ENCODE measurements at places on chromosomes 5 and 9.

DNA sequence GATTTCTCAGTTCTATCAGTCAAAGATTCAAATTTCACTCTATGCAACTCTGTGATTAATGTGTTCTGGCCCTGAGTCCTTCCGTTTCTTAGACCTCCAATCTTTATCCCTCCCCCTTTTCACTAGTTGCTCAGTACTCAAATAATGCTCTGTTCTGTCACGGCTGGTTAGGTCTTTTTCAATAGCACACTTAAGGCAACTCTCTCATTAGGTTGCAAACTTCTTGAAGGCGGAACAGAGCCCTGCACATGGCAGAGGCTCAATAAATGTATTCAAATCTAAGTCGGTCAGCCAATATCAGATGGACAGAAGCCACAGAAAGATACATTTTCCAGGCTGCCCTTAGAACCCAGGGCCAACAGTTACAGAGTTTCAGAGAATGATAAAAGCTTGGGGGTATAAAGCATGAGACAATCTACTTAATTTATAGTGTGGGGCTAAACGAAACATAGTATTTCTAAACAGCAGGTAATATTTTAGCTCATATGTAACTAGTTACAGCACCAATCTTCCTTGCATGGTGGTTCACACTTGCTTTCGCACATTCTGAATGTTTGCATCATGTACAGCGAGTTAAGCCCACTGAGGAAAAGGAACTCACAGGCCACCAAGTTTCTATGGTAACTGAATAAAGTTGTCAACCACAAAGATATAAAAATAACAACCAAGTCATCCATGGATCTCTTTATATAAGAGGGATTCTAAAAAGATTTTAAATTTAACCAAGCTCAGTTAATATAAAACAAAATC lies 67.1 kb upstream of the GOLPH3 start:
- no peak for DNase-seq

DNA sequence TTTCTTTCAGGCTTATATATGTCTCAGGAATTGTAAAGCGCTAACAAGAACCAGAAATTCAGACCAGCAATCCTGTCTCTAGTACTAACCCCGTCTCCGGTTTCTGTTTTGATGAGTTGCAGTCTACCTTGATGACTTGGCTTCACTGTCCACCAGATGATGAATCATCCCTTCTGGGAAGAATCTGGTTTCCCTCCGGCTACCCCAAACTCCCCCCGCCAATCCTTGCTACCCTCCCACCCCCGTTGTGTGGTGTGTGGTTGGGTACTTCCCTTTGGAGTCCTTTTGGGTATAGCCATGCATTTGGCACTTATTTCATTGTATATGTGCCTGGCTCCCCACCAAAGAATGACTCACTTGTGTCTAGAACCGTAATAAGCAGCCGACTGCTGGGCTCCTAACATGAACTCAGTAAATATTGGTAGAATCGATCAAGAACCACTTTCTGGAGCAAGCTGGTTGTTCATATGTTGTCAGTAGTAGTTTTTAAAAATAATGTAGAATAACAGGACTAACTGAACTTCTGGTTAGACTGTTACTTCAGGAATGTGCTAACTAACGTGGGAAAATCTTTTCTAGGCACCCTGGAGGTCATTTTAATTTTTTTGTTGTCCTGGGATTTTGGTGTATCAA lies 8.3 kb upstream of the TGFBI start:
- peak; percentile 95 for DNase-seq

DNA sequence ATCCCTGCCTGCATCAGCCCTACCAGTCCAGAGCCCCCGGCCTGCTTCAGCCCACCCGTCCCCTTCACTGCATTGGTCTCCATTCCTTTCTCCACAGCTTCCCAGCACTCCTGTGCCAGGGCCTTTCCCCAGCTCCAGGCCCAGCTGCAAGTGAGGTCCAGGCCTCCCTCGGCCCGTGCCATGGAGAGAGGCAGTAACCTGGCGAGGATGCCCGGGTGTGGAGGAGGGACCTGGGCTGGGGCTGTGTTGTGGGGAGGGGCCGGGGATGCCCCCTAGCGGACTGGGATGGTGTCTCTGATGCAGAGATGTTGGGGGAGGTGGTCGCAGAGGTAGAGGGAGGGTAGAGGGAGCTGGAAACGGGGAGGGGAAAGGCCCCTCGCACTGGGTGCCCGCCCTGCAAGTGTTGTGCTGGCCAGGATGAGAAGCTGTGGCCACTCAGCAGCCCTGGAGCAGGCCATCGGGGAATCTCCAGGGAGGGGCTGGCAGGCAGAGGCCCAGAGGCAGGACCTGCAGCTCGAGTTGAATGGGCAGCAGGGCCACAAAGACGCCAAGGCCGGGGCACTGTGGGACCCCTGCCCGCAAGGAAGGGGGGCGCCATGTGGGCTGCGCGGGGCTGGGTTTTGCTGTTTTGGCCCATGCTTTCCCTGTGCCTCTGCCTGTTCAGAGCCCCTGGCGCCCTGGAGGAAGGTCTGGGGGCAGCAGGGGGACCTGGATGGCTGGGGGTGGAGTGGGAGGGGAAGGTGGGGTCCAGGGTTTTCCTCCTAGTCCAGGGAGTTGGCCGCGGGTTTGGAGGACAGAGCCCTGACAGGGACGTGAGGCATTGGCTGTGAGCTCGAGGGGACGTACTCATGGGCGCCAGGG lies 26.0 kb upstream of the NKD2 start:
- peak; percentile 65 for DNase-seq

DNA sequence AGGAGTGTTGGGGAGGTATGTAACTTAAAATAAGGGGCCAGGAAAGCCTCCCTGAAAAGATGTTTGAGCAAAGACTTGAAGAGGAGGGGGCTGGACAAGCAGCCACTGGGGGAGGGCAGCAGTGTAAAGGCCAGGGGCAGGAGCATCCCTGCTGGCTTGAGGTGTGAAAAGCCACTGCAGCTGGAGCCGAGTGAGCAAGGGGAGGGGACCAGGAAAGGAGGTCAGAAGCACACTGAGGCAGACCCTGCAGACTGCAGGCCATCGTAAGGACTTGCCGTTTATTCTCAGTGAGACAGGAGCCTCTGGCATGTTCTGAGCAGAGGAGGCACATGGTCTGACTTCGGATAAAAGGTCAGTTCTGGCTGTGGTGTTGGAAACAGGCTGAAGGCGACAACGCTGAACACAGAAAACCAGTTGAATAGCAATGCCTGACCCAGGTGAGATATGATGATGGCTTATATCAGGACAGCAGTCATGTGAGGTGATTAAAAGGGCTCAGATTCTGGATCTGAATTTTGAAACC lies 10.2 kb upstream of the ERGIC1 start:
- no peak for DNase-seq

DNA sequence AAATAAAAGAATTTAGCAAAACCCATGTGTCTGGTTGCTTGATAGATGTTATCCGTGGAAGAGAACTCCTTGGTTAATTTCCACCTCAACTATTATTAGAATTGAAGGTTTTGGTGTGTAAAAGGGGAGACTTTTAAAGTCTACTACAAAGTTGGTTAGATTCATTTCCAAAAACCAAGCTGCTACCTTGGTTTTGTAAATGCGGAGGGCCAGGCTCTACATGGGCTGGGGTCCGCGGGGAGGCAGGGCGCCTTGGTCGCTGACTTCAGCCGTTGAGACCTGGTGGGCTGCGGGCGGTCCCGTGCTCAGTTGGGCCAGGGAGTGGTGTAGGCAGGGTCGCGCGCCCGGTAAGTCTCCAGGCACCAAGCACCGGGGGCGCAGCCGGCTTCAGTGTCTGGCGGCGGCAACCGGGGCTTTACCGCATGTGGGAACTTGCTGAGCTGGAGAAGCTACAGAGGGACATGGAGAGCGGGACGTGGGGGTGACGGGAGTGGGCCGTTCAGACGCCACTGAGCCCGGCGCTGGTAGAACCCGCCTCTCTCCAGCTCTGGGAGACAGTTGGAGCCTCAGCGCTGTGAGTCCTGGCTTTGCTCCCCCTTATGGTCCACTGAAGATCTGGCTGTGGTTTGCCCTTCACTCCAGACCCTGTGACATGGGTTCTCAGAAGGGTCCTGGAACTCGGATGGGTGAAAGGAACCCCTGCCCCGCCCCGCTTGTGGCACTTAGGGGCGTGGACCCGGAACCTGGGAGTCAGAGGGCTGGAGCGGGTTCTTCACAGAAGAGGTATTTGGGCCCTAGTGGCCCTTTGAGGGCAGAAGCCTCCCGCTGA lies 11.8 kb downstream of the NR2F1 start:
- DNase-seq = no peak

- no peak for DNase-seq
Observed at GRCh38 chr5:128195316-128195715, 111.8 kb downstream of the SLC12A2 start.

GRCh38 chr5:13249854-13250253 lies 694.6 kb downstream of the DNAH5 start:
- DNase-seq = no peak

DNA sequence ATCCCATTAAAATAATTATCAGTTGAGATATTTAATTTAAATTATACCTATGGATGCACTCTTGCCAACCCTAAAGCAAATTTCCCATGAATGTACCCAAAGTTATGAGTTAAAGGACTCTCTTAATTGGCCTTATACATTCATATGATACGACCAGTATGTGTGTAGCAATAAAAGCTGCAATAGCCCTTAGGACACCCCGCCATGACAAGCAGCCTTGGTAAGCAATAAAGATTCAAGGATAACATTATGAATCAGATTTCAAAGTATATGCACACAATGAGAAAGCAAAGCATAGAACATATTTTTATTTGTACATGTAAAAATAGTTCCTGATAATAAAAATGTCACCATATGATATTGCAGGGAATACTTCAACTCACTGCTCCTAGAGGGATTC lies 1699.3 kb upstream of the CDH9 start:
- no peak for DNase-seq

DNA sequence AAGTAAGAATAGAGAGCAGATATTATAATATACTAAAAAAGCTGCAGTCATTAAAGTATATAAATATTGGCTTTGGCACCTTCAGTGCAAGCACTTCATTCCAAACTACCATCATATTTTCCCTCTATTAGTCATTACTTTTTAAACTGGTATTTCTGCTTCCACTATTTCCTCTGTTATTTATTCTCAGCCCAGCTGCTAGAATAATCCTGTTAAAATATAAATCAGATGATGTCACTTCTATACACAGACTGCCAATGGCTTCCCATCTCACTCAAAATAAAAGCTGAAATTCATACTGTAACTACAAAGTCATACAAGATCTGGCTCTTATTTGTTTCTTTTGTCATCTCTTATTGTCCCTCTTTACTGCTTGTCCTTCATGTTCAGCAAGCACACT lies 432.9 kb downstream of the TLE4 start:
- DNase-seq = no peak
